ENCODE measurements at places on chromosomes 3 and 15. TPM values are rescaled to one million over a fixed set of nuclear protein-coding genes. Genes with fewer than 3 reads are reported as not detected.

The TAGLN3 gene
- total RNA-seq, result 1.9 TPM

The PHC3 gene
- 48.7 TPM for total RNA-seq

The RARB gene
- total RNA-seq, result 5.5 TPM

The MYLK gene
- total RNA-seq, result 57.6 TPM

The HMG20A gene
- total RNA-seq, result 35.1 TPM

The GOLGA8S gene
- 0.10 TPM for total RNA-seq

The SPINK8 gene
- not detected for total RNA-seq

The HERC2 gene
- 42.8 TPM for total RNA-seq

The COL6A5 gene
- total RNA-seq, result 0.30 TPM
